ENCODE measurements at places on chromosomes 2 and 18. TPM values are rescaled to one million over a fixed set of nuclear protein-coding genes. Genes with fewer than 3 reads are reported as not detected.

DNA sequence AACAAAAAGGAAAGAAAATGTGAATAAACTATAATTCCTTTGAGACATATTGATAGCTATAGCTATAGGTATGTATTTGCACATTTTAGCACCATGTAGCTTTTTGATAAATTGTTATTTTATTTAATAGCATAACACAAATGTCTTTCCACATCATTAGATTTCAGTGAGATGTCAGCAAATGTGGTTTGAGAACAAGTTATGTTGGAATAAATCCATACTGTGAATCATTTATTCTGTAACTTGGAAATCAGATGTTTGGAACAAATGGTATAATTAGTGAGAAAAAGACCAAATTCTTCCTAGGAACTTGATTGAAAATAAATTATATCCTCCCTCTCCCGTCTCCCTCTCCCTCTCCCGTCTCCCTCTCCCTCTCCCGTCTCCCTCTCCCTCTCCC is 62.8 kb downstream of the NABP1 start:
- no peak overlapping the region for H3K4me3 ChIP-seq
- H3K36me3 ChIP-seq: no peaks in the 10 kb centered on the region
- no peaks in the 10 kb centered on the region for H3K27me3 ChIP-seq
- no peak for DNase-seq
- no peak overlapping the region for H3K27ac ChIP-seq

DNA sequence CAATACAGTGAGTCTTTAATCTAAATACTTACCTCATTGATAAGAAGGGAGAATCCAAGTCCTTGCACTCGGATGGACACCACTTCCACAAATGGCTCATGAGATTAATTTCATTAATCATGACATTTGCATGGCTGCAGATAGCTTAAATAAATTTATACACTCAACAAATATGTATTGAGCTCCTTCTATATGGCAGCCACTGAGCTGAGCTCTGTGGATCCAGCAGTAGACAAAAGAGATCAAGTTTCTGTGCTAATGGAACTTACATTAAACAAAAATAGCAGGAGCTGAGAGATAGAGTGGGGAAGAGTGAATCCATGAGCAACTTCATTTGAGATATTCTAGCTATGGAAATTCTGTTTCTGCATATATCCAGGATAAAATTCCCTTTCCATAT is 44.4 kb downstream of the RAB27B start:
- DNase-seq: no peak
- H3K4me3 ChIP-seq: no peak overlapping the region

ITGB6 gene
- 0.12 TPM for total RNA-seq

DNA sequence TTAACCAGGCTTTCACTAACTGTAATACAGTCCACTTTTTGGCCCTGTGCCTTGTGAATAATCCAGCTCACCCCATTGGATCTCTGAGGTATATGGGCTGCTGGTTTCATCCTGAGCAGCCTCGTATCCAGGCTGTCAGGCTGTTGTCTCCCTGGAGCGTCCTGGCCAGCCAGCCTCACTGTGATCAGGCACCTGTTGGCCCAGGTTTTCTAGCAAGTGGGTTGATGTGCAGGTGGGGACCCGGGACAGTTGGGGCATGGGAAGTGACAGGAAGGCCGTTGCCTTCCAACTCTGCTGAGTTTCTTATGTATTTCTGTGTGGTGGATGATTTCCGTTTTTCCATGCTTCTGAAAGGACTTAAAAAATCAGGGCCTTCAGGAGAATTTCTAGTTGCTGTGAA is 132.4 kb downstream of the ACOXL start:
- no peak for DNase-seq
- peaks cover 10% of the 10 kb centered on the region for H3K4me1 ChIP-seq
- H3K27ac ChIP-seq: no peak overlapping the region
- no peaks in the 10 kb centered on the region for H3K36me3 ChIP-seq

DNA sequence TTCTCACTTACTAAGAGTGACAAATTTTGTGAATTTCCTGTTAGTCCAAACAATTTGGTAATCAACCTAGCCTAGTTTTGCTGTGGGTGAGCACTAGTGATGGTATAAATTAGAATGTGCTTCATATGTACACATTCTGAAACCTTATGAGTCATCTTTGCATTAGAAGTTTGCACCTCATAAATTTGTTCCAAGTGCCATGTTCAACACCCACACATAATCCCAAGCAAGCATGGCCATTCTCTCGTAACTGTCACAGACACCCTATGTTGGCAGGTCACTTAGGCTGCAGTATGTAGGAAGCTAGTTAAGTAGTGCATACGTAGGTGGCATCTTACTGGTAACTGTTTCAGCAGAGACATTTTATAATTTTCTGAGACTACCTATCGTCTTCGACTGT is 46.9 kb downstream of the NAB1 start:
- no peak overlapping the region for H3K4me3 ChIP-seq
- H3K27me3 ChIP-seq: no peaks in the 10 kb centered on the region
- H3K4me1 ChIP-seq: no peaks in the 10 kb centered on the region
- H3K36me3 ChIP-seq: no peaks in the 10 kb centered on the region
- H3K27ac ChIP-seq: no peak overlapping the region

SDC1 gene
- total RNA-seq: 32.0 TPM

- H3K4me1 ChIP-seq: no peaks in the 10 kb centered on the region
- no peaks in the 10 kb centered on the region for H3K27me3 ChIP-seq
- H3K4me3 ChIP-seq: no peak overlapping the region
- DNase-seq: no peak
Observed at GRCh38 chr2:237061356-237061755, 24.3 kb upstream of the COPS8 start.

- H3K4me3 ChIP-seq: no peak overlapping the region
- H3K27ac ChIP-seq: no peak overlapping the region
- H3K27me3 ChIP-seq: no peaks in the 10 kb centered on the region
- no peaks in the 10 kb centered on the region for H3K4me1 ChIP-seq
- no peaks in the 10 kb centered on the region for H3K36me3 ChIP-seq
- no peak for DNase-seq
Observed at GRCh38 chr2:33911327-33911726, 312.2 kb upstream of the FAM98A start.

RGPD5 gene
- total RNA-seq: 39.1 TPM

MOCOS gene
- 12.1 TPM for total RNA-seq

GRCh38 chr2:41989501-41990180 is 58.2 kb upstream of the PKDCC start:
- H3K27me3 ChIP-seq: peaks cover 13% of the 10 kb centered on the region
- no peak overlapping the region for H3K4me3 ChIP-seq
- no peaks in the 10 kb centered on the region for H3K4me1 ChIP-seq

- no peaks in the 10 kb centered on the region for H3K36me3 ChIP-seq
- DNase-seq: no peak
- H3K27ac ChIP-seq: no peak overlapping the region
- H3K4me3 ChIP-seq: no peak overlapping the region
- peaks cover 30% of the 10 kb centered on the region for H3K4me1 ChIP-seq
- no peaks in the 10 kb centered on the region for H3K27me3 ChIP-seq
Observed at GRCh38 chr2:98454073-98454472, 9.4 kb downstream of the INPP4A start.

SCYGR4 gene
- not detected for total RNA-seq

ALPI gene
- total RNA-seq: not detected

DNA sequence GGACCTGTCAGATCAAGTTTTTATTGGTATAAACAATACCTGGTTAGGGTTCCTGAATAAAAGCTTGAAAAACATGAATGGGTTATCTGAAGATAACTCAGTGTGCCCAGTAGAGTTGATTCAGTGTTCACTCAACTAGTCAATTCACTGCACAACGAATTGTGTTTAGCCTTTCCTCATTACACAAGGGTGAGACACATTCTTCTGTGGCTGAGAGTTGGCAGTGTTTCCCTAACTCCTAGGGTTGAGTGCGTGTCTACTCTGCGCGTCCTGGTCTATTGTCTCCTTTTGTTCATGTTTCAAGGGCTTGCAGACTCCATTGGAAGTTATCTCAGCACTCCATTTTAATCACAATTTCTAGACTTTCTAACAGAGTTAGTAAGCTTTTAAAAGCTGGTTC is 32.8 kb upstream of the TMEM178A start:
- no peak overlapping the region for H3K27ac ChIP-seq
- H3K4me1 ChIP-seq: no peaks in the 10 kb centered on the region
- H3K36me3 ChIP-seq: no peaks in the 10 kb centered on the region
- no peak for DNase-seq
- no peaks in the 10 kb centered on the region for H3K27me3 ChIP-seq

DNA sequence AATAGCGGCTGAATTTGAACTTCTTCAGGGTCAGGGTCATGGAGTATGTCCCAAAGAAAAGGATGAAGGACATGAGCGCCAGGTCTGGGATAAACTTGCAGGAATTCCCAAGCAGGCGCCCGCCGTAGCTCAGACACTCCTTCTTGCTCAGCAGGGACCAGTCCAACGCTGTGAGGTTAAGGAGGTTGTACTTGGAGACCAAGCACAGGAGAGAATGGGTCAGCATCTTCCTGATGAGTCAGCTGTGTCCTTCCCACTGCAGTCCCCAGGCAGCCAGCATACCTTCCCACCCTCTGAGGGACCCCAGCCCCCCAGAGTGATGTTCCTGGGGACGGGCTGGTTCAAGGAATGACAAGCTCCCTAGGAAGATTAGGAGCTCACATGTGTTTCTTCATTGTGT is 40.9 kb downstream of the MTHFD2 start:
- H3K27ac ChIP-seq: no peak overlapping the region
- H3K4me3 ChIP-seq: no peak overlapping the region
- H3K27me3 ChIP-seq: no peaks in the 10 kb centered on the region
- DNase-seq: no peak

Data from HCT116 (cell line).